Activated gamma-delta T cell treated with Interleukin-2 at 50 U/mL for 16 hours (primary cell): ENCODE measurements at places on chromosomes 6 and 20.
A peak's percentile ranks its signal among the peaks of the same experiment; 100 is the strongest.

- DNase-seq = no peak
Observed at GRCh38 chr6:20173833-20174792, 38.2 kb downstream of the MBOAT1 start.

DNA sequence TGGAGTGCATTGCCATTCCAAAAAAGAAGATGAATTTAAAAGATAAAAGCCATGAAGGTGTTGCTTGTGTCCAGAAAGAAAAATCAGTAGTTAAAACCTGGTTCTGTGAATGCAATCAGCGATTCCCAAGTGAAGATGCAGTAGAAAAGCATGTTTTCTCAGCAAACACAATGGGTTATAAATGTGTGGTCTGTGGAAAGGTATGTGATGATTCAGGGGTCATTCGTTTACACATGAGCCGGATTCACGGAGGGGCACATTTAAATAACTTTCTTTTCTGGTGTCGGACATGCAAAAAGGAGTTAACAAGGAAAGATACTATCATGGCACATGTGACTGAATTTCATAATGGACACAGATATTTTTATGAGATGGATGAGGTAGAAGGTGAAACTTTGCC lies 24.7 kb upstream of the BAG2 start:
- no peak for DNase-seq

DNA sequence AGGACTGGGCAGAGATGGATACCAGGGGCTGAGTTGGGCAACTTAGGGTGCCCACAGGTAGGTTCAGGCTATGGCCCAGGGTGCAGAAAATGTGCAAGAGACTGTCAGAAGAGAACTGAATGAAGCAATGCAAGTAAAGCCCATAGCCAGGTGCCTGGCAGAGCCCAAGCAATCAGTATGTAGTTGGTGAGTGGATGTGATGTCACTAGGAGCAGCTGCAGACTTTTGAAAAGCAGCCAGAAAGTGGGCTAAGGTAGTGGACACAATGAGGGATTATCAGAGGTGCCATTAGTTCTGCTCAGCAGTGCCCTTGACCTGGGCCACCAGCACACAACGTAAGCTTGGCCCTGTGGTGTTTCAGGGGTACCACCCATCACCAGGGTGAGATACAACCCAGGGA lies 135.3 kb downstream of the SOBP start:
- no peak for DNase-seq

GRCh38 chr6:93344333-93344835 lies 75.0 kb downstream of the EPHA7 start:
- DNase-seq = no peak

DNA sequence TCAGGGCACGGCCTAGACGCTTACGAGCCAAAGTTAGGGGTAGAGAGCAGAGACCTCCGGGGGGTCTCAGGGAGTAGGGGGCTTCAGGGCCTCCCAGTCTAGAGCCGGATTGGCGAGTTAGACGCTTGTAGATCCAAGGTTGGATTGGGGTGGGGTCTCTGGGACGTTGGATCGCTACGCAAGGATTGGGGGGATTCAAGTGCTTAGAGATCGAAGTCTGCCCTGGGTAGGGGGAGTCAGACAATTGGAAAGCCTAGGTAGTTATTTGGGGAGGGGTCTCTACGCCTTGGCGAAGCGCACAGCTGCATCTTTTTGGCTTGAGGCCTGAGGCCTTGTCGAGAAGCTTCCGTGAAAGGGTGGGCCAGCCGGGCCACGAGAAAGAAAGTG lies 469 bp downstream of the STX16 start:
- peak; percentile 10 for DNase-seq

GRCh38 chr6:34839666-34840352 lies 47.9 kb downstream of the BLTP3A start:
- no peak for DNase-seq

- DNase-seq = no peak
Observed at GRCh38 chr6:50925548-50925947, 106.9 kb downstream of the TFAP2B start.

DNA sequence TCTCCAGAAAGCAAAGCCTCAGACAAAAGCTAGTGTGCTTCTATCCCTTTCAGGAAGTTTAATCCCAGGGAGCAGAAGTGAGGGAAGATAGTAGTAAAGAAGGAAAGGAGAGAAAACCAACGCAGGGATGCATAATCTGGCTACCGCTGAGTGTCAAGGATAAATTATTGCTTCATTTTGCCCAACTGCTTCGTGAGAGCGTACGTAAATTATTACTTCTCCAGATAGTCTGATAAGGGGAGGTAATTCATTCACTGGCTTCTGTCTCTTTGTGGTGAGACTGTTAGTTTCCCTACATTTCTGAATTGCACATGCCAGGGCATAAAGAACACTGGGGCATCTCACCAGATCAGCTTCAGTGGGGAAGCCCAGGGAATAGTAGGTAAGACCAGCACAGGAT lies 539.7 kb downstream of the PHF3 start:
- DNase-seq = no peak

DNA sequence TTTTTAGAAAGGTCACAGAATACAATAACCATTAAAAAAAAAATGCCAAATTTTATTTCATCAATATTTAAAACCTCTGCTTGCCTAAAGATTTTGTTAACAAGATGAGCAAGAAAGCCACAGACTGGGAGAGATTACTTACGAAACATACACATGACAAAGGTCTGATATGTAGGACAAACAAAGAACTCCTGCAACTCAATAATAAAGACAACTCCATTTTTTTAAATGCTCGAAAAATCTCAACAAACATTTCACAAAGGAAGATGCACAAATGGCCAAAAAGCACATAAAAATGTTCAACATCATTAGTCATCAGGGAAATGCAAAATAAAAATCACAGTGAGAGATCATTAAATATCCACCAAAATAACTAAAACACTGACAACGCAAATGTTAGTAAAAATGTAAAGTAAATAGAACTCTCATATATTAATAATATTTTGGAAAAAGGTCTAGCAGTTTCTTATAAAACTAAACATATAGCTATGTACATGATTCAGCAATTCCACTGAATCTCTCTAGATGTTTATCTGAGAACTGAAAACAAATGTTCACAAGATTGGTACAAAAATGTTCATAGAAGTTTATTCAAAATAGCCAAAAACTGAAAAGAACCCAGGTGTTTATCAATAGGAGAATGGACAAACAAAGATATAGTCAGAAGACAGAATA lies 10.3 kb downstream of the STK38 start:
- no peak for DNase-seq

DNA sequence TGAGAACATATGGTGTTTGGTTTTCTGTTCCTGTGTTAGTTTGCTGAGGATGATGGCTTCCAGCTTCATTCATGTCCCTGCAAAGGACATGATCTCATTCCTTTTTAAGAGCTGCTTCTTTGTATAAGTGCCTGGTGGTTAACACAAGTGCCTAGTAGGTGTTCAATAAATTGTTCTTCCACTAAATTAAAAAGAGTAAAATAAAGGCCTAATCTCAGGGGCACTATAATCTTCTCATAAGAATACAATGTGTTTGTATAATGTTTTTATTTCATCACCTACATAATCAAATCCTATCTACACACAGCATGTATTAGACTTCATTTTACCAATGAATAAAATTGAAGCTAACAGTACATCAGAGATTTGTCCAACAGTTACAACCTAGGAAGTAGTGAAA lies 252.7 kb downstream of the KHDC1L start:
- DNase-seq = no peak

GRCh38 chr6:98486057-98486456 lies 348.3 kb upstream of the POU3F2 start:
- DNase-seq = no peak

GRCh38 chr6:37047689-37048402 lies 42.4 kb downstream of the FGD2 start:
- no peak for DNase-seq

- no peak for DNase-seq
Observed at GRCh38 chr20:47666304-47666703, 119.0 kb downstream of the SULF2 start.

DNA sequence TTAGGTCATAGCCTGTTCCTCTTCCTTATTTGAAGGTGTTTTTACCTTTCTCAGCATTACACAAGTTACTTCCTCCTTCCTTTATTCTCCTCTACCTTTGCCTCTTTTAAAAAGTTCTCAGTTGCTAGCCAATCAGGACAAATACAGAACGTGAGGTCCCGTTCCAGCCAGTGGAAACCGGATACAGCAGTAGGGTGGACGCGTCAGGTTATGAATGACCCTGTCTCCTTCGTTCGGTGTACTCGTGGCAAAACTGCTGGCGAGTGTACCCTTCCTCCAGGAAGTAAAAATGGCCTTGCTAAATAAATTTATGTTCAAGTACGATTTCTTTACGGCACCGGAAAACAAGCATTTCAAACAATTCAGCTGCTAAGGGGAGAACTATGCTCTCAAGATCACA lies 77.0 kb upstream of the MLN start:
- no peak for DNase-seq

DNA sequence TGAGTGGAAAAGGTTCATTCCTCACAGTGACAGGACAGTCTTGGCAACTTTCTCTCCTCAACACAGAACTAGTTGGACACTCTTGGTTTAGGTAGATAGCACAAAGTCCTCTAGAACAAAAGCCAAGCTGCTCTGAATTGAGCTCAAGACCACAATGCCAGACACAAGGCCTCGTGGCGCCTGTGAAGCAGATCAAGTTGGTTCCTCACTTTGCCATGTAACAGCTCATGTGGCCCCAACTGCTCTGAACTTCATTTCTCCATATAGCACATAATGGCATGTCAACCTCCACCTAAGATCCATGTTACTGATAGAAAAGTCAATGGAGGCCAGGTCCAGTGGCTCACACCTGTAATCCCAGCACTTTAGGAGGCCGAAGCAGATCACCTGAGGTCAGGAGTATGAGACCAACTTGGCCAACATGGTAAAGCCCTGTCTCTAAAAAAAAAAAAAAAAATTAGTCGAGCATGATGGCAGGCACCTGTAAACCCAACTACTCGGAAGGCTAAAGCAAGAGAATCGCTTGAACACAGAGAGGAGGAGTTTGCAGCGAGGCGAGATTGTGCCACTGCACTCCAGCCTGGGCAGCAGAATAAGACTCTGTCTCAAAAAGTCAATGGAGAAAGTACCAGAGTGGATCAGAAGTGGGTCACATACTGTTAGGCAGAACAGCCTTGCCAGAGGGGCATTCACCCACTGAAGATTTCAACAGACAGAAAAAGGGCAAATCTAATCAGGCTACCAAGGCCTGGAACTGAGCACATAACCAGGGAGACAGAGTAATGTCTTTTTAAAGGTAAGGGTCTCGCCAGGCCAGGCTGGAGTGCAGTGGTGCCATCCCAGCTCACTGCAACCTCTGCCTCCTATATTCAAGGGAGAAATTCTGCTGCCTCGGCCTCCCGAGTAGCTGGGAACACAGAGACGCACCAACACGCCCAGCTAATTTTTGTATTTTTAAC lies 21.2 kb downstream of the ROMO1 start:
- DNase-seq = no peak

GRCh38 chr20:1345030-1345755 lies 16.3 kb upstream of the SDCBP2 start:
- DNase-seq = no peak

DNA sequence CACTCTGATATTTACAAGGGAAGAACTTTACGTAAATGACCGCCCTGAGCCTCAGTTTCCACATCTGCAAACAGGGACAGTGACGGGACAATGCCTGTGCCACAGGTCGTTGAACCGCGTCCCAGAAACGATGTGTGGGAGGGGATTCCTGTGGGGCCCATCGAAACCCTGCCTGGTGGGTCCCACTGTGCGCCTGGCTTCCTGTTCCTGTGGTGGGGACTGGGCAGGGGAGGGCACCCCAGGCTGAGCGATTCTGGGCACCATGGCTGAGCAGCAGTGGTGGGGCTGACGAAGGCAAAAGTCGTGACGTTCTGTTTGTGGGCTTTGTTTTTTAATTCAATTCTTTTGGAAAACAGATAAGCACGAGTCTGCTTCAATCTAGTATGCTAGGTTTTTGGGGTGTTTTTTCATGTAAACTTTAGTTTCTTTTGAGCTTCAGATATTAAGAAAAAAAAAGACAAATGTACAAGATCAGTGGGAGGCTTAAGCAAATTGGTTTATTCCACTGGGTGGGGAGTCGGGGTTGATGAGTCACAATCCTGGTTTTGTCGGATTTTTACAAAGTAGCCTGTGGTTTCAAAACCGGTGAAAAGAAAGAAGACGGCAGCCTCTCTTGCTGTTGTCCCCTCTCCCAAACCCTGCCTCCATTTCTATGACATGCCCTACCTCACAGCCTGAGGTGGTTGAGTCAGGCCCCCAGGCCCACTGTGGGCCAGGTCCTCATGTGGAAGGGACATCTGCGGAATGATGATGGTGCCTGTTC lies 40.4 kb downstream of the GNAS-AS1 start:
- no peak for DNase-seq

DNA sequence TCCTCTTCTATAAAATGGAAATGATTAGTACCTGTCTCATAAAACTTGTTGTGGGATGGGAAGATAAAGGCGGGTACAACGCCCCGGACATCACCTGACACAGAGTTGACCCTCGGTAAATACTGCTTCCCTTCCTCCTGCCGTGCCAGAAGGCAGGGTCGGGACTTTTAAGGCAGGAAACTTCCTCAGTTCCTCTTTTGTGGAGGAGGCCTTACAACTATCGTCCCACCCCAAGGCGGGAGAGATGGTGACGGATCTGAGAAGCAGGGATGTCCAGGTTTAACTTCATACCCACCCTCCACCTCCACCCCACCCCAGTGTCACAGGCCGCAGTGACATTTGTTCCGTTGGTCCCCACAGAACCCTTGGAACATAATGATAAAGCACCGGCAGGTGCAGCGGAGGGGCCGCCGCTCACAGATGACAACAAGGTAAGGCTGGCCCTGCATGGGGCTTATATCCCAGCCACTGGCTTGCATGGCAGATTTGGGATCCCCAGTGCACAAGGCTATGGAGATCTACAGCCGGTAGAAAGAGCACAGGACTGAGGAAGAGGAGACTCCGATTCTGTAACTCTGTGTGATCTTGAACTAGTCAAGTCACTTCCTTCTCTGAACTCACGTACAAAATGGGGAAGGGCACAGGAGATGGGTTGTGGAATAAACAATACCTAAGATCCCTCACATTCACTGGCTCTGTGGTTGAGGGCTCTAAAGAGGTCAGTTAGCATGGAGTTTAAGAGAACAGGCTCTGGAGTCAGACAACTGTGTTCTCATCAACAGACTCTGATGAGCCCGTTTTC lies 764 bp downstream of the DNTTIP1 start:
- no peak for DNase-seq

GRCh38 chr6:3294396-3294795 lies 35.6 kb downstream of the PSMG4 start:
- no peak for DNase-seq

GRCh38 chr6:45892696-45893245 lies 122.9 kb downstream of the CLIC5 start:
- no peak for DNase-seq

- no peak for DNase-seq
Observed at GRCh38 chr6:118963003-118963402, 28.0 kb upstream of the MCM9 start.

- DNase-seq = no peak
Observed at GRCh38 chr20:31974951-31975487, 7.1 kb downstream of the XKR7 start.
